ENCODE measurements at places on chromosomes 6 and 20.

DNA sequence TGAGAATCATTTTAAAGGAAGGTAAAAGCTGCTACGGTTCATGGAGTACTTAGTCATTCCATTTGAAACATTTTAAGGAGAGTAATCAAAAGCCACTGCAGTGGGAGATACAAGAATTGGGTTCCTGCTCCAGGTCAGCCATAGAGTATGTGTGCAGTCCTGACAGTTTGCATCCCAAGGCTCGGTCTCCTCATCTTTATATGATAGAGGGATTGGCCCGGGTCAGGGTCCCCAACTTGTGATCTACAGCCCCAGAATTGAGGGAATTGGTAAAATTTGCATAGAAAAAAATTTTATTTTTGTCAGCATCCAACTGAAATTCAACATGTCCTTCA lies 147.4 kb upstream of the PRND start:
- no peak for DNase-seq

- no peak for DNase-seq
These were observed 1.6 kb downstream of the TPBG start for GRCh38 chr6:82365016-82365795.

- no peak for DNase-seq
These were observed 43.6 kb downstream of the NTSR1 start for GRCh38 chr20:62752181-62752670.

DNA sequence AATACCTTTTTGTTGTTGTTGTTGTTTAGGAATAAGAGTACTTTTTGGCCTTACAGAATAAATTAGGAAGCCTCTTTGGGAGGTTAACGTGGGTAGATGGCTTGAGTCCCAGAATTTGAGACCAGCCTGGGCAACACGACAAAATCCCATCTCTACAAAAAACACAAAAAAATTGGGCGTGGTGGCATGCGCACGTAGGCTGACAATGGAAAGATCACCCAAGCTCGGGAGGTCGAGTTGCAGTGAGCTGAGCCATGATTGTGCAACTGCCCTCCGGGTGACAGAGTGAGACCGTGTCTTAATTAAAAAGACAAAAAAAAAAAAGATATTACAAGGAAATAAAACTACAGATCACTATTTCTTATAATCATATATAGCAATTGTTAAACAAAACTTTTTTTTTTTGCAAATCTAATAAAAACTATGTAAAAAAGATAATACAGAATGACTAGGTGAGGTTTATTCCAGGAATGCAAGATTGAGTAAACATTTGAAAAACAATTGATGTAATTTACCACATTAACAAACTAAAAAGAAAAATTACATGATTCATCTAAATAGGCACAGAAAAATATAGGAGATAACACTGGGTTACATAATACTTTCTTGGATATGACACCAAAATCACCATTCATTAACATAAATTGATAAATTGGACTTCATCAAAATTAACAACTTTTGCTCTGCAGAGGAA lies 43.6 kb upstream of the ASCC3 start:
- no peak for DNase-seq

- no peak for DNase-seq
These were observed 26.0 kb downstream of the ADRM1 start for GRCh38 chr20:62328684-62329388.

GRCh38 chr6:96995903-96996302 lies 71.4 kb downstream of the KLHL32 start:
- DNase-seq: no peak

DNA sequence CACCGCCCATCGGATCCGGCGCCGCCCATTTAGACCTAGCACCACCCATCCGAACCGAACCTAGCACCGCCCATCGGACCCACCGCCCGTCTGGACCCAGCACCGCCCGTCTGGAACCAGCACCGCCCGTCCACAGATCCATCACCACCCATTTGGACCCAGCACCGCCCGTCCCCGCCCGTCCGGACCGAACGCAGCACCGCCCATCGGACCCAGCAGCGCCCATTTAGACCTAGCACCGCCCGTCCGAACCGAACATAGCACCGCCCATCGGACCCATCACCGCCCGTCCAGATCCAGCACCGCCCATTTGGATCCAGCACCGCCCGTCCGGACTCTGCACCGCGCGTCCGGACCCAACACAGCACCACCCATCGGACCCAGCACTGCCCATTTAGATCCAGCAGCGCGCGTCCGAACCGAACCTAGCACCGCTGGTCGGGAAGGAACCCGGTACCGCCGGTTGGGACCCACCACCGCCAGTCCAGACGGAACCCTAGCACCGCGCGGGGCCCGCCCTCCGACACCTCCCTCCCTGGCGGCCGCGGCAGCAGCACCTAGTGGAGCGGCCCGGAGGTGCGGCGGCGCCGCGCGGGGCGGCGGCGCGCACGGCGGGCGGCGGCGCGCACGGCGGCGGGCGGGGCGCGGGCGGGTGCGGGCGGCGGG lies 348 bp upstream of the AFDN start:
- DNase-seq: peak; percentile 53

GRCh38 chr6:21187485-21187884 lies 406.1 kb upstream of the SOX4 start:
- no peak for DNase-seq

DNA sequence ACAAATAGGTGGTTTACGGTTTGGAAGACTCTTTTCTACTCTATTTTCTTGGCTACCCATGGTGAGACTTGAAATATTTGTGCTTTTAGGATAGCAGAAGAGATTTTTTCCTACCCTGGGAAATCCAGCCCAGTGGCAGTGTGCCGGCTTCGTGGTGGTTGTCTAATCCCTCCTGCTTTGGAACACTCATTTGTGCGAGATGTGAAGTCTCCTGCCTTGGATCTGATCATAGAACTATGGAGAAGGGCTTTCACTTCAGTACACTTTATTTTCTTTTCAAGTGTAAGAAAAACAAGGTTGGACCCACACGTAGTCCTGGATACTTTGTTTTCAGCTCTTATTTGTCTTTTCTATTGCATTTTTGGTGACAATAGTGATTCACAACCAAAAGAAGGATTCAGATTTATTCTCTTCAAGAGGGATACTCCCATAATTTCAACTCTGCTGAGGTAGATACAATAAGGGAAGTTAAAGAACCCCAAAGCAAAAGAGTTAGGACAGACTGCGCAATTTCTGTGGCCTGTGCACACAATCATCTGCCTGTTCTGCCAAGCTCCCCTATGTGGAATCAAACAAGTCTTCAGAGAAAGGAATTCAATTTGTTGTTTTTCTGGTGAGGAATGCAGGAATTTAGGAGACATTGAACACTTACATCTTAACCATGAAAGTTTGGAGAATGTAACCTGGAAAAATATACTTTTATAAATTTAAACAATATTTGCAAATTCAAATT lies 413.2 kb downstream of the GJA1 start:
- no peak for DNase-seq

- DNase-seq: no peak
These were observed 15.1 kb downstream of the PTPRA start for GRCh38 chr20:2888224-2888955.

DNA sequence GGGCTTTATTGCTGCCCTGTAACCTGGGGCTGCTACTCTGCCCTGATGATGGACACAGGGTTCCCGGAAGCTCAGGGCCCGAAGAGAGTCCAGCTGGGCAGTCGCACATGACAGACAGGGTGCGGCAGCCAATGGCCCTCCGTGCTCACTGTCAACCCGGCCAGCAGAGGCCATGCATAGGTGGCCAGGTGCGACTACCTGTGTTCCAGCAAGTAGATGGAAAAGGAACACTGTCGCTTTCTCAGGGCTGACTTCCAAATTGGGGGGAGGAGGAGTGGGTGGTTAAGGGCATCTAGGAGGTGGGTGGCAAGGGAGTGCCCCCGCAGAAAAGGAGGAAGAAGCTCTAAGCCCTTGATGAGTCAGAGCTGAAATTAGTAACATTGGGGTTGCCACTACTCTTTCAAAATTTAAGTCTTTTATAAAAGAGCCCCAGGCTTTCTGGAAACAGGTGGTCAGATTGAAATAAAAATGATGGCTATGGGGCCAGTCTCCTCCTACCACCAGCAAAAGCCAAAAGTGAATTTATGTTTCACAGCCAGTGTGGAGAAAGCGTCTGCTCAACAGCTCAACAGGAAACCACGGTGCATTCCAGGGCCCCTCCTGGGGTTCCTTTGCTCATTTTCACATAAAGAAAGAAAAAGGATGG lies 2.3 kb upstream of the RAMACL start:
- no peak for DNase-seq

DNA sequence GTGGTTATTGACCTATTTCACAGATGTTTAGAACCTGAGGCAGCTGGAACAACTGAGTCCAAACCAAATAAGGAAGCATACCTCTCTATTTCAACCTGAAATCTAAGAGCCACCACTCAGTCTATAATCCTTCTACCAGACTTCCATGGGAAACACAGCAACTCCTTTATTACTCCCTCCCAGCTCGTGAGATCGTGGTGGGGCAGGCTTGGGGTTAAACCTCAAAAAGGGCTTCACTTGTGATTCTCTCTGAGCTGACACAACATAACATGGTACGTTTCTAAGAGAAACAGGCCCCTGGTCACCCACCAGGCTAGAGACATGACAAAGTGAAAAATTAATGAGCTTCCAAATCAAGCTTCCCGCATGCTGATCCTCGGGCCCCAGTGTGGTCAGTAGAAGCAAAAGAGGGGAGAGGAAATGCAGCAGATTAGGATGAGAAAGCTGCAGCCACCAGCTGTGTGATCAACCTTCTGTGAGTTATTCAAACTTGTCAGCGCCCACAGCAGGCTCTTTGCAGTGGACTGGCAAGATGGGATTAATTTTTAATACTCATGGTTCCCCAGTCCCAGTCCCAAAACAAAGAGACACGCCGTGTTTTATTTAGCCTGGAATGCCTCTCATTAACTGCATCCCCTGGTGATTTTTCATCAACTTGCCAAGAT lies 9.3 kb downstream of the PKHD1 start:
- DNase-seq: no peak

- DNase-seq: peak; percentile 13
These were observed 179.5 kb upstream of the SYNDIG1 start for GRCh38 chr20:24289737-24290481.
